ENCODE measurements at places on chromosomes 4 and X.

DNA sequence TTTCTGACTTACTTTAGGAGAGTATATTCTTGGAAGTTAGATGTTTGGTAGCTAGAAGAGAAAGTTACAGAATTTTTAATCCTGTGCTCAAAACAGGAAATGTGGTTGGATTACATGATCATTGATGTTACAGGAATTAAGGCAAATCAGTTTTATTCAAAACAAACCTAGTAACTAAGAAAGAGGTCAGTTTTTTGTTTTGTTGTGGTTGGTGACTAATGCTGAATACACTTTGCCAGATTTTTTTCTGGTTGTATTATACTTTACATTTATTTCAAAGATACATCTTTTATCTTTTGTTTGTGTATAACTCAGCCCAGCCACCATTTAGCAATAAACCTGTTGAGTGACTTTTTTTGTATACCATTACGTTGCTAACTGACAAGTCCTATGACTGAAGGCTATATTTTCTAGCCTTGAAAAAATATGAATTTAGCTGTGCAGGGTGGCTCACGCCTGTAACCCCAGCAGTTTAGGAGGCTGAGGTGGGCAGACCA is 116.7 kb downstream of the KLHL8 start:
- DNase-seq, result no peak

GRCh38 chr4:141580523-141580922 is 55.9 kb upstream of the IL15 start:
- no peak for DNase-seq

- no peak for DNase-seq
These were observed 104.3 kb upstream of the RAPGEF2 start for GRCh38 chr4:158998624-158999023.

DNA sequence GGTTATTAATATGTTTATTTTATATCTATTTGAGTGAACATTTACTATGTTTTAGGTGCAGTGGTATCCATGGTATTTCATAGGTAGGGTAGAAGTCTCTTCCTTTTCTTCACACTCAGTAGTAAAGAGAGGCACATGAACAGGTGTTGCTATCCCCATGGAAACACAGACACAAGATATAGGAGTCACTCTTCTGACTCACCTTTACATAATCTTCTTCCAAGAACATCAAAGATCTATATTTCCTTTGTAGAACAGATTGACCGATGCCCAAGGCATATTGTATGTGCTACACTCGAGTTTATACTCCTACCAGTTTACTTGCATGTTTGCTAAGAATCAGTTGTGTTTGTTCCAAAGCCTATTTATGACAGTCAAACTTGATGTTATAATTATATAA is 1997.4 kb downstream of the C4orf33 start:
- no peak for DNase-seq

GRCh38 chr4:139503622-139504166 is 49.8 kb downstream of the RAB33B start:
- no peak for DNase-seq

GRCh38 chr4:39664828-39665731 is 26.4 kb upstream of the SMIM14 start:
- DNase-seq, result no peak

DNA sequence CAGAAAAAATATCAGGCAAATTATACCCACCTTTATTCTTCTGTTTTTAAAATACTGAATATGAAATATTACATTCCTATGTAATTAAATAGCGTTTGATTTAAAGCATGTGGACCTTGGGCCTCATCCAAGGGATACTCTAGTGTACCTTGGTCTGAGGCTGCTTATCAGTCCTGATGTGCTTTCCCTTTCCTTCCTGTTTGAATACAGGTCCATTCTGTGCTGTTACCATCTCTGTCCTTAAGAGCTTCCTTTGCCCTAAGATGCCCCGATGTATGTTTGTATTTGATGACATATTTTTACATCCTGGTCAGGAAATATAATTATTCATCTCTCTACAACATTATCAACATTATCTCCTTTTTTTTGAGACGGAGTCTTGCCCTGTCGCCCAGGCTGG is 24.1 kb downstream of the FAT4 start:
- no peak for DNase-seq

GRCh38 chr4:51859476-51860031 is 16.6 kb downstream of the DCUN1D4 start:
- no peak for DNase-seq

- no peak for DNase-seq
These were observed 1.6 kb downstream of the BANK1 start for GRCh38 chr4:101792056-101792590.

- no peak for DNase-seq
These were observed 23.5 kb downstream of the TSC22D3 start for GRCh38 chrX:107752043-107752442.
